SJSA1 (cell line): ENCODE measurements at places on chromosomes 5 and 9.

DNA sequence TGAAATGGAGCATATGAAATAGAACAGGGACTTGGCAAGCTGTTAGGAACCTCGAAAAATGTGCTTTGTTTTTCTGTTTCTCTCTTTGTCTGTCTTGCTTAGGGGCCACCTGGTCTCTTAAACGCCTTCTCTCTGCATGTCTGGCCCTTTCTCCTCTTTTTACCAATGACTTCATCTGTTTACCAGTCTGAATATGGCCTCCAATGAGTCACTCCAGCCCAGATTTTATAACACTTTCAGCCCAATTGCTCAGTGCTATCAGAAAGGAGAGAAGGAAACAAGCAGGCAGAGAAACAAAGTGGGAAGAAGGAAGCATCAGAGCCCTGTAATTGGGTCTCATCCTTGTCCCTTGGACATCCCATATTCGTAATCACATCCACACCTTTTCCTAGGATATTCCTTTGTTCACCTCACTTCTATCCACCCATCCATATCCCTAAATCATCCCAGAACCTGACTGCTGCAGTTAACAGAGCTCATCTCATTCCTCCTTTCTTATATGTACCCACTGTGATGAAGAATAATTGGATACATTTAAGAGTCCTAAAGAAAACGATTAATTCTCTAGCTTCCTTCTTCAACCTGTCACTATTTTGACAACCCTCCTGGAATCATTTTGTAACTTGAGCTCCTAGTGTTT is 151.8 kb upstream of the GPR151 start:
- peak; percentile 9 for DNase-seq

- no peak for DNase-seq
Measured at GRCh38 chr5:89309268-89309667, 426.3 kb upstream of the MEF2C start.

DNA sequence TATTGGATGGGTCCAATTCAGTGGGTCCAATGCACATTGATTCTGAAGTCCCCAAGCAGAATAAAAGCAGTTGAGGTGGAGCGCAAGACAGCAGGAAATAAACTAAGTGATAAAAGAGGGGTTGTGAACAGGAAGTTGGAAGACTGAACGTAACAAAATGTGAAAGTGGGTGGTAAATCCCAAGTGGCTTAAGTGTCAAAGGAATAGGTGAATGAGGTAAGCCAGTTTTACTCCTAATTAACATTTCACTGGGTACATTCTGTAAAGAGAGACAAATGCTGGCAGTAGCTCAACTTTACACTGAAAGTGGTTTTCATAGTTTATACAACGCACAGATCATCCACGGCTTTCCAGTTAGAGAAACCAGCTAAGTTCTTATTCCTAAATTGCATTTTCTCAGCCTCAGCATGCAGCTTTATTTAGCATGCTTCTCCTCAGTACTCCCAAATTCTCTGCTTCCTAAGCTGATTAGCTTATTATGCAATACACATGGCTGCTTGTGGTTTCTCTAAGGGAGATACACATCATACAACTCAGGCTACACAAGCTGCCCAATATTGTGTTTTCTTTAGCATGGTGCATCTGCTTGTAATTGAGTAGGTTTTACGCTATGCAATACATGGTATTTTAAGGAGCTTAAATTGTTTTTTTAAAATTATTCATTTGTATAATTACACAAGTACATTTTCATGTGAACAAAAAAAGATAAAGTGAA is 34.2 kb upstream of the HSD17B4 start:
- DNase-seq: no peak

DNA sequence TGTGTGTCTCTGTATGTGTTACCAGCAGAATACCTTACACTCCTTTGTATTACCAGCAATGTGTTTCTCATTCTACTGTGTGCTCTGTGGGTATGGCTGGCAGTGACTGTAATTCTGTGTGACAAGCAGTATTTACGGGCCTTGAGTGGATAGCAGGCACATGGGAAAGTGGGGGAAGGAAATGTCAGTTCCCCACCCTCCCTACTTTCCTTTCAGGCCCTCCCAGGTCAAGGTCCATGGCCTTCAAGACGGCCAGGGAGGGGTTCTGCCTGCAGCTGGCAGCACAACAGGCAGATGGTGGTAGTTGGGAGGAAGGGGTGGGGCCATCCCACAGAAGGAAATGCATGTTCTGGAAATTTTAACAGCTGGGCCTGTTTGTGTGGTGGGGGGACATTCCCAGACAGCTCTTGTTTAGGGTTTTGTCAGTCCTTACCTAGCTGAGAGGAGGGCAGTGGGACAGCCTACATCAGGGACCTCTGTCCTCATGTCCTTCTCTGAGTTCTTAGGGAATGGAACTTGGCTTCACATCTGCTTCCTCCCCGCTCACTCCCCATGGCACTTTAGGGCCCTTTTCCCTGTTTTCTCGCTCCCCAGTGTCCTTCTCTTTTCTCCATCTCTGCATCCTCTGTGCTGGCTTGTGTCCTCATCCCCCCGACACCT is 14.6 kb upstream of the TNIP1 start:
- DNase-seq: peak; percentile 53

DNA sequence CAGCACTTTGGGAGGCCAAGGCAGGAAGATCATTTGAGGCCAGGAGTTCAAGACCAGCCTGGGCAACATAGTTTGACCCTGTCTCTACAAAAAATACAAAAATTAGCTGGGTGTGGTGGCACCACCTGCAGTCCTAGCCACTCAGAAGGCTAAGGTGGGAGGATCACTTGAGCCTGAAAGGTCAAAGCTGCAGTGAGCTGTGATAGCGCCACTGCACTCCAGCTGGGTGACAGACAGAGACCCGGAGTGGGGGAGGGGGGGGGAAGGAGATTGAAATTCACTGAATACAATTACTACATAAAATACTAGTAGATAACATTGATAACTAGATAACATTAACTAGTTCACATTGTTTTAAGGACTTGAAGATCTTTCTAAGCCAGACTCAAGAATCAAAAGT is 345.6 kb downstream of the BNC2 start:
- no peak for DNase-seq

GRCh38 chr5:96329289-96329688 is 103.8 kb downstream of the PCSK1 start:
- DNase-seq: no peak

DNA sequence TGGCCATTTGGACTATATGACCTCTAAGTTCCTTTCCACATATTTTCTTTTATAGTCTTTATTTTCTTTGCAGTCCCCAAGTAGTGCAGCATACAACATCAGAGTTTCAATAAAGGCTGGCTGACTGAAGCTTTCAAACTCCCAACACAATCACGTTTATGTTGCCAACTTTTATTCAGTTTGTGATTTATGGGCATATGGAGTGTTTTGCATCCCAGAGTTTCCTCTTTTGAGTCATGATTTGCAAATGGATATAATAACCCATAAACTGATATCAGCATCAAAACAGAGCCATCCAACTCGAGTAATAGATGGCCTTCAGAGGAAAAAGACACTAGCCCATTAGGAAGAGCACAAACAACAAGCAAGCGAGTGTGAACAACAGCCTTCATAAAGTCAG is 414.0 kb downstream of the ELAVL2 start:
- no peak for DNase-seq

GRCh38 chr5:87069974-87070608 is 197.6 kb upstream of the RASA1 start:
- peak; percentile 48 for DNase-seq

GRCh38 chr5:77641397-77641943 is 3.0 kb upstream of the OTP start:
- no peak for DNase-seq
